ENCODE measurements at places on chromosomes 11 and 22.

DNA sequence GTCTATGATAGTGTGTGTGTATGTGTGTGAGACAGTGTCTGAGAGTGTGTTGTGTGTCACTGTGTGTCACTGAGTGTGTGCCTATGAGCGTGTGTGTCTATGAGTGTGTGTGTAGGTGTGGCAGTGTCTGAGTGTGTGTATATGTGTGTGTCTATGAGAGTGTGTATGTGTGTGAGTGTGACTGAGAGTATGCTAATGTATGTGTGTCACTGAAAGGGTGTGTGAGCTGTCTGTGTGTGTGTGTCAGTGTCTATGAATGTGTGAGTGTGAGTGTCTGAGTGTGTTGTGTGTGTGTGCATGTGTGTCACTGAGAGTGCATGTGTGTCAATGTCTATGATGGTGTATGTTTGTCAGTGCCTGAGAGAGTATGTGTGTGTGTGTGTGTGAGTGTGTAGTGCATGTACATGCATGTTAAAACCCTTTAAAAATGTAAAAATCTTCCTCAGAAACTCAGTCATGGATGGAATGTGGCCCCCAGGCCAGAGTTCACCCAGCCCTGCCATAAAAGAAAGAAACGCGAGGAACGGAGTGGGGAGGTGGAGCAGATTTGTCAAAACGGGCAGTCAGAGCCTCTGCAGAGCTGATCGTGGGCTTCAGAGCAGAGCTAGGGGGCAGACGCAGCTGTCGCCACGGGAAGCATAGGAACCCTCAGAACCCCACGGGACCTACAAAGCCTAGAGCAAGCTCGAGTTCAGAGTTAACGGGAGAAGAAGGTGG is 218.8 kb downstream of the CTTN start:
- DNase-seq: no peak

DNA sequence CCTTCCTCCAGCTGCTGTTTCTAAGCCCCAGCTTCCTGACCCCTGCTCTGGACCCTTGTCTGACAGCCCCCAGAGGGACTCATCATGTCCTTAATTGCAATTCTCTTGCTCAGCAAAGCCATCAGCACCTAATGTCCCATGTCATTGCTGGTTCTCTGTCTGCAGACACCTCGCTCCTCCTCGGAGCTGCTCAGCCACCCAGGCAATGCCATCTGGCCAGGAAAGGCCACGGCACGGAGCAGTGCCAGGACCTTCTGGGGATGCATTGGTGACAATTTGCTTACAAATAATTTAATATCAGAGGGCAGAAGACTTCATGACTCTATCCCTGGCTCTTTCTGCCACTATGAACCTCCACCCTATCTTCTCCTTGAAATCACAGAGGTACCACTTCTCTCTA is 107.0 kb upstream of the THY1 start:
- no peak for DNase-seq

GRCh38 chr11:27212248-27212780 is 150.7 kb downstream of the CCDC34 start:
- no peak for DNase-seq

- no peak for DNase-seq
Observed at GRCh38 chr11:6268820-6269219, 9.2 kb downstream of the CCKBR start.

DNA sequence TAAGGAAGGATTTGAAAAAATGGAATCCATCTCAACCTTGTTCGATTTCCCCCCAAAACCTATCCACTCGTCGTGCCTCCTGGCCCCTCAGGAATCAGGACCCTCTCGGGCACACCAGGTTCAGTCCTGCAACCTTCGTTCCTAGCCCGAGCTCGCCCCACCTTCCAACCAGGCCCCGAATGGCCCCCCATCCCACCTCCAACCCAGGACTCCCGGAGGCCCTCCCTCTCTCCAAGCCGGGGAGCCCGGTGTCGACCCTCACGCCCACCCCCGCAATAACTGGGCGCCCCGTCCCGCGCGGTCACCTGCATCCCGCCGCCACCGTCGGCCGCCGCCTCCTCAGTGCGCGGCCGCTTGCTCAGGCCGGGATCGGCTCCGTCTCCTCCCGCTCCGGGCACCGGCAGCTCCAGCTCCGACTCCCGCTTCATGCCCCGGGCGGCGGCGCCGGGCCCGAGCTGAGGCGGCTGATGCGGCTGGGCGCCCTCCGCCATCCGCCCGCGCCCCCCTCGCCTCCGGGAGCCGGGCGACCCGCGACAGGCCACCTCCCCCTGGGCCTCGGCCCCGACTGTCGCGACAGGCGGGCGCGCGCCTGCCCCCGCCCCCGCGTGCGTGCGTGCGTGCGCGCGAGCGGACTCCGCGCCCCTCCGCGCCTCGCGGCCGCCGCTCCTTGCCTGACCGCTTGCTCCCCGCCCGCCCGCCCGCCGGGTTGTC is 534 bp downstream of the RBFOX2 start:
- no peak for DNase-seq

DNA sequence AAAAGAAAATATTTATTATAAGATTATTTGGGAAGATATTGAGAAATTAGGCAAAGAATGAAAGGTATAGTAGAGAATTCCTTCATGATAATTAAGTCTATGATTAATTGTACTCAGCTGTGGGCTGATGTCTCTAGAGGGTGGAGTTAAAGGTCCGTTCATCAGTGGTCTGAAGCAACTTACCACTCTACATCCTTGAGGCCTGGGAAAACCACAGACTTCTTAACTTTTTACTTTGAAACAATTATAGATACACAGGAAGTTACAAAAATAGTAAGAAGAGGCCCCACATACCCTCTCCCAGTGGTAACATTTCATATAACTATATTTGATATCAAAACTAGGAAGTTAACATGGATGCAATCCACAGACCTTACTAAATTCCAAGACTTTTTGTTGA is 167.0 kb upstream of the NECTIN1 start:
- no peak for DNase-seq

DNA sequence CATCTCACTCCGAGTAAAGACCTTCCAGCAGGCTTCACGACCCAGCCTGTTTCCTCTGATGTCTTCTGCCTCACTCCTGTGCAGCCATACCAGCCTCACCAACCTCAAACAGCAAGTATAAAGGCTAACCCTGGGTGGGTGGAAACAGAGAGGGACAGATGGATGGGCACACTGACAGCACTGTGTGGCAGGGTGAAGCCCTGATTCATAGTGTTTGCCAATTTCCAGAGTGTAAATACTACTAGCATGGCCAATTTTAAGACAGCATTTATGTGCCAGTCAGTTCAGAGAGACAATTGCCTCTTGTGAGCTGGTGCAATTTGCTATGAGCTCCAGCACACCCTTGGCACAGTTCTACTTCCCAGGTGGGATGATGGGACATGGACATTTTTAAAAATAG is 21.5 kb downstream of the TST start:
- no peak for DNase-seq
